CD14-positive monocyte (primary cell): ENCODE measurements at places on chromosomes 11 and 22.

GRCh38 chr11:128053981-128054931 is 533.1 kb downstream of the ETS1 start:
- DNase-seq = no peak

- no peak for DNase-seq
Observed at GRCh38 chr11:121630041-121630440, 177.3 kb upstream of the SORL1-AS1 start.

DNA sequence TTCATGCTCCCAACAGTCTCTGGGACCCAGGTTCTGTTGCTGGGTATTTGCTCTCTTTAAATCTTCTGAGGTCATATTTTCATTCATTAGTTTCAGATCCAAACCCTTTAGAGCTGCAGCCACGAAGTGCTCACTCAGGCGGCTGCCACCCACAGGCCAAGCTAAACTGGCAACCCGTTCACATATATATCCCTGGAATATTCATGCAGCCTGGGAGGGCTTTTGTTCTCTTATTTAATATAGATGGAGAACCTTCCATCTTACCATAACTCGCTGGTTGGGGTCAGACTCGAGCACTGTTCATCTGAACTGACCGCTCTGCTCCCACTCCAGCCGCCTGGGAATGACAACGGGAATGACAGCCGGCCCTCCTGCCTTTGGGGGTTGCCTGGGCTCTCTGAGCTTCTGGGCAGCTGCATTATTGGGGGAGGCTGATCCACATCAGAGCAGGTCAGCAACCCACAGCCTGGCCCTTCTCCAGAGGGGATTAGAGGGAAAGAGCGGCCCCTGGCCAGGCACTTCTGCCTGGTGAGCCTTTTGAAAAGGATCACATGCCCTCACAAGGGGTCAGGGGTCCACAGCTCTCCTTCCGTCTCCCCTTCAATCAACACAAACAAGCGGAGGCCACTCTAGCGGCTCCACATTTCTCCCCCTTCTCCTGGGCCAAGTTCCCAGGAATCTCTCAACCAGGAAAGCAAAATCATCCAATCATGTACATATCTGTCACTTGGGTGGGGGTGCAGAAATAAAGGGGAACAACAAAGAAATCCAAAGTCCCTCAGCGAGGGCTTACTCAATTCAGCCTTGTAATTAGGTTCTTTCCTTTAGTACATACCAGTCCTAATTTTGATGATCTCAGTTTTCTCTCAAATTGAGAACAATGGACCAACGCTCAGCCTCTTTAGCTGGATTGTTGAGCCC is 11.8 kb downstream of the TMEM184B start:
- no peak for DNase-seq

GRCh38 chr11:123069908-123070821 is 8.2 kb upstream of the HSPA8 start:
- DNase-seq = peak; percentile 48

DNA sequence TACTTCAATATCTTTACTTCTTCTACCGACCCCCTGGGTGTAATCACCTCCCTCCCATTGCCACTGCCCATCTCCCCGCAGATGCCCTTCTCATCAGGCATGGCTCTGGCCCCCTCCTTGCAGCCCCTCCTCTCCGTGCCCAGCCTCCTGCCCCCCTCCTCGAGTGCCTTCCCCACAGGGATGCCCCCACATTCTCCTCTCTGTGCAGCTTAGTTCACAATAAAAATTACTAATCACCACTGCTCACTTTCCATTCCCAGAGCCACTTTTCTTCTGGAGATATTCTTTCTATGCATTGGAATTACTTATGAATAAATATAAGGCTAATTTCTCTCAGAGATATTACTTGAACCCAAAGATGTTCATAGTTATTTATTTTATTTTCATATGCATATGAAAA is 22.1 kb downstream of the IFITM10 start:
- DNase-seq = no peak

GRCh38 chr11:119168471-119169281 is at the start of gene NLRX1:
TSS of gene NLRX1 (plus strand) at chr11:119168725. CDS start at chr11:119171404, 2,679 bp downstream.
- DNase-seq = peak; percentile 81

DNA sequence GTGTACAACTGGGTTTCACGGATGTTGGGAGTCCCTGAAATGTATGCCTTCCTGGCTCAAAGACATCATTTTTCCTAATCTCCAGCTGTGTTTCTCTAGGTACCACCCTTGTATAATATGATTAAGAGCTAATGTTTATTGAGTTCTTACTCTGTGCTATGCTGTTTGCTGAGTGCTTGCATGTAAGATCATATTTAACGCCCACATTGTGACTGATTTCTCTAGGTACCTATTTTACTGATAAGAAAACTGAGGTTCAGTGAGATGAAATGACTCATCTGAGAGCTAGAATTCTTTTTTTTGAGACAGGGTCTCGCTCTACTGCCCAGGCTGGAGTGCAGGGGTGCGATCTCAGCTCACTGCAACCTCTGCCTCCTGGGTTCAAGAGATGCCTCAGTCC is 42.6 kb downstream of the FAM227A start:
- no peak for DNase-seq

DNA sequence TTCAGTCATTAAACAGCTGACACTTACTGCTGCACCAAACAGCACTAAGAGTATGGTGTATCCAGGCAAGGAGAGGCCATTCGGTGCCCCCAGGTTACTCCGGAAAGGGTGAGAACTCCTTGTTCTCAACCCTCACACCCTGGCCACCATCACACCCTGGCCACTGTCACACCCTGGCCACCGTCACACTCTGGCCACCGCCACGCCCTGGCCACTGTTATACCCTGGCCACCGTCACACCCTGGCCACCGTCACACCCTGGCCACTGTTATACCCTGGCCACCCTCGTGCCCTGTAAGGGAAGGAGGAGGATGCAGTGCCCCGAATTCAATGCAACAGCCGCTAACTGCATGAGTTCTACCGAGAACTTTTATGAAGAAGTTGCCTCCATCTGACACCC is 644.4 kb downstream of the TBC1D22A start:
- no peak for DNase-seq

DNA sequence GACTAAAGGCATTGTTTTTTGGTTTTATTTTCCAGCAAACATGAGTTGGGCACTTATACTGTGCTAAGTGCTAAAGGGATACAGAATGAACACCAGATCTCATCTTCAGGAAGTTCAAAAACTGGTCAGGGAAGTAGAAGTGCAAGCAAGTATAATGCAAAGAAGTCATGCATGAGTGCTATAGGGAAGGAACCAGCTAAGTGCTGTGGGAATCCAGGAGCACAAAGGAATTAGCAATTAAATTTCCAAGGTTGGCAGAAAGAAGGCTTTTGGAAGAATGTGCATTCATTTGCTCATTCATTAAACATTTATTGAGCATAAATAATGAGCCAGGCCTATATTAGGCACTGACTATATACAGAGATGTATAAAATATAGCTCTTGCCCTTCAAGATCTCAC is 143.7 kb upstream of the ARHGAP42 start:
- DNase-seq = no peak

DNA sequence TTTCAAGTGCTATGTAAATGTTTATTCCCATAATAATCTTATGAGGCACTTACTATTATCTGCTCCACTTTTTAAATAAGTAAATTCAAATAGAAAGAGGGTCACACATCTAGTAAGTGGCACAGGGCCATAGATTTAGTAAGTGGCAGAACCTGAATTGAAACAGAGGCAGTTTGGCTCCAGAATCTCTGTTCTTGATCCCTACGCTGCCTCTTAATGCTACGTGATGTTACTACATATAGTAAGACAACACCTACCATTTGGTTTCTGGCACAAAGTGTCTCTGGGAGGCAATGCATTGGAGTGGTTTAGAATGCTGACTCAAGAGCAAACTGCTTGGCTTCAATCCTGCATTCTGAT is 1018.3 kb downstream of the DLG2 start:
- no peak for DNase-seq

- no peak for DNase-seq
Observed at GRCh38 chr22:27214691-27215090, 557.3 kb downstream of the MIAT start.
